Renal cortex interstitium (tissue), 15 donors: ENCODE measurements at places on chromosomes 16 and 17.

GRCh38 chr16:58435779-58436178, 43.5 kb downstream of the GINS3 start:
- no peak for DNase-seq

DNA sequence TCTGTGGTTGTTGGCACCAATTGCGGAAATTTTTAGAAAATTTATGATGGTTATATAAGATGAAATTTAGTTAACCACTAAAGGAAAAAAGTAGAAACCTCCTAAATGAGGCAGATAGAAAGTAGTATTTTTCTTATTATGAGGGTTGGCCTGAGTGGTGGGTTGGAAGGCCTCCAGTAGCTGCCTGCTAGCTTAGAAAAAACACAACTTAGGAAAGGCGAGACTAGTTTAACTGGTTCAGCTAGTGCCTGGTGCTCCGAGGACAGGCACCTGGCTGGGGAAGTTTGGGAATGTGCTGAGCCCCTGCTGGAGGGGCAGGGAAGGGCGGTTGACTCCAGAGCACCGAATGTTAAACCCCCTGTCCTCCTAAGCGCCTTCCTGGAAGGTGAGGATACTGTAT, 19.9 kb downstream of the LDHD start:
- DNase-seq: no peak

DNA sequence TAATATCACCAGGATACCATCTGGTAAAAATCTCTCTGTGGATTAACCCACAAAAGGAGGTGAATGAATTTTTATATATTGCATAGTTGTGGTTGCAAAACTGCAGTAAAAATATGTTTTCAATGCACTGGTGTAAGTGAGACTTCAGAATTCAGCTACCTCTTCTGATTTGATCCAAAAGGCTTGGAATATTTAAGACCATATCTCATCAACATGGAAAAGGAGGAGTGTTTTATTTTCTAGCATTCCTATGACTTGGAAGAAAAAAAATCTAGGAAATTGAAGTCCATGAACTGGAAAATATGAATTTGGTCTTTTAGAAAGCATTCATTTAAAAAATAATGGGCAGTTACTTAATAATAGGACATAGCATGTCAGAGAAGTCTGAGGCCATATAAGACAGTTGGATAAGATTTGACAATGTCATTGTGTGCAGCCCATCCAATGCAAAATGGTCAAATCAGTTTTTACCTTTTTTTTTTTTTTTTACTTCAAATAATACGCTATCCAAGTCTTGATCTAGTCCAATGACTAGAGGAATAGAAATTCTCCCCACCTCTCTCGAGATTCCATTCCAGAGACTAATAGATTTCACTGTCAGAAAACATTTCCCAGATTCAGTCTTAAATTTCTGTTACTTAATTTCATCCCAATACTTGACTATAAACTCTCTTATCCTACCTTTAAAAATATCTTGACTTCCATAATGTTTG, 364.9 kb upstream of the PMFBP1 start:
- DNase-seq: no peak

GRCh38 chr17:8371786-8372185, 4.7 kb downstream of the KRABD2 start:
- DNase-seq: no peak

DNA sequence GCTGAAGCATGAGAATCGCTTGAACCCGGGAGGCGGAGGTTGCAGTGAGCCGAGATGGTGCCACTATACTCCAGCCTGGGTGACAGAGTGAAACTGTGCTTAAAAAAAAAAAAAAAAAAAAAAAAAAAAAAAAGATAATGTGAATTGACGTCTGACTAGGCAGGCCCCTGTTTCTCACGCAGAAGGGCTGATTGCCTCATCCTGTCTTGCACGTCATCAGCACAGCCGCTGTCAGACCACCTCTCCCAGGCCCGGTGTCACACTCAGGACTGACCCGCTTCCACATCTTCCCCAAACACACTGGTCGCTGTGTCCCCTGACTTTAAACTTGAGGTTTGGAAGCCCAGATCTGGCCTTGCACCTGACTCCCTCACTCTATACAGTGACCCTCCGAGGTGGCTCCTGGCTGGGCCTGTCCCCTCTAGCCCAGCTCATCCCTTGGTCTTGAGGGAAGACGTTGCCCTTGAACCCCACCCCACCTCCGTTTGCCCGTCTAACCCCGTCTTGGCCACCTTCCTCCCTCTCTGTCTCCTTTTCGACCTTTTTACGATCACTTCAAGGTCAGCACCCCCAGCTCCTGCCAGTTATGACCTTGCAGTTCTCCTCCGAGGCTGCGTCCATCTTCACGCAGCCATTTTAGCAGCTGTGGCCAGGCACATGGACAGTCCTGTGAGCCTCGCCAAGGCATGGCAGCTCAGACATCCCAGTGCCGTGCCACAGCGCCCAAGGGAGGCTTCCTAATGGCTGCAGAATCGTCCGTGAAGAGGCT, 149.9 kb upstream of the PLCG2 start:
- no peak for DNase-seq

DNA sequence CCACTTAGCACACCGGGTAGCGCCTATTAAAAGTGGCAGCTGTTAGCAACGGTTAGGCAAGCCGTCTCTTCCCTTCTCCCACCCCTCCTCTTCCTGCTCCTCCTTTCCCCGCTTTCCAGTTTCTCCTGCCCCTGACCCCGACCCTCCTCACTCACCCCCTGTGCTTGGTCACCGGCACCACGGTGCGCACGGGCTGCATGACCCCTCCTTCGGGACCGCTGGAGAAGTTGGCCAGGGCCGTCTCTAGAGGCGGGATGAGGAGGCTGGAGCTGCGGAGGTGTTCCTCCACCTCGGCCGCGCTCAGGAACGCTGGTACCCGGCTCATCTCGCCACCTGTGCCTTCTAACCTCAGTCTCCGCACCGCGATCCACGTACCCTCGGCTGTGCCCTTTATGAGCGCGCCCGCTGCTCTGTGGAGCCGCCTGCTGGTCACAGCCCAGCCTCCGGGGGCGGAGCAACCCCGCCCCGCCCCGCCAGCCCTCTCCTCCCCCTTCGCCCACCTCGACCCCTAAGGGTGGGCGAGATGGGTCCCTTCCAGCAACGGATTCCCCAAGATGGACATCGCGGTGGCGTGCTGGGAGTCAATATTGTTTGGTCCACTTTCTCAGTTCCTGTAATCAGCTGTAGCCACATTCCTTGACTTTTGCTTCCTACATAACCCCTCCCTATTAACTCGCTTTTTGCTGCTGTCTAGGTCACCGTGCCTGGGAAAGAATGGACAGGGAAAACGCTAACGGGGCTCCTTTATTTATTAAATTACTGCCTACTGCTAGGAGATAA, at the start of gene CRYM:
CRYM (minus strand) TSS at position 364 of the 780 bp plus-strand sequence; CDS start at position 325, 39 bp downstream.
- DNase-seq: no peak

GRCh38 chr16:89489040-89489897, 1.1 kb downstream of the ANKRD11 start:
- peak; percentile 63 for DNase-seq

- DNase-seq: no peak
Observed at GRCh38 chr17:64400642-64401041, 10.0 kb upstream of the PECAM1 start.

DNA sequence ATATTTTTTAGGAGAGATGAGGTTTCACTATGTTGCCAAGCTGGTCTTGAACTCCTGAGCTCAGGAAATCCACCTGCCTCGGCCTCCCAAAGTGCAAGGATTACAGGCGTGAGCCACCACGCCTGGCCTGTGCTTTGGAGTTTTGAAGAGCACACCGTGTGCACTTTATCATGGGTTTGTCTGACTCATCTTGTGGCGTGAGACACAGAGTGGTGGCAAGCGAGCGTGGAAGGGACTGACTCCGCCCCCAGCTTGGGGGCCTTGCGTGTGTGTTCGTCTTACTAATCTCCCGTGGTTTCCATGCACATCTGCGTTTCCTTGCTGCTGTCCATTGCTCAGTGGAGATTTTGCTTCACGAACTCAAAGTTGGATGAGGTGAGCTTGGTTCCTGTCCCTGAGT, 22.9 kb downstream of the CRAMP1 start:
- DNase-seq: no peak

DNA sequence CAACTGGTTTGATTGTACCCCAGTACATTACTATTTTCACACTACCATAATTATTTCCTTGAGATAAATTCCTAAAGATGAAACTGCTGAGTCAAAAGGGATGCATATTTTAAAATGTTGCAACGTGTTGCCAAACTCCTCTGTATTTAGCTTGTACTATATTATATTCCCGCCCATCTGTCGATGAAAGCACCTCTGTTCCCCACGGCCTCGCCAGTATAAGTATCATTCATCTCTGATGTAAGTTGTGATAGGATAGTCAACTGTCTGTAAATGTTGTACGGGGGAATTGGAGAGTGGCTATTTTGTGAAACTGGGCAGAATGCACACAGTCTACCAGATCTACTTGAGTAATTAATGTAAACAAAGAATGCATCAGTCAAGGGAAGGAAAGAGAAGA, 47.7 kb upstream of the TNRC6A start:
- no peak for DNase-seq

GRCh38 chr16:81279392-81279791, 35.4 kb upstream of the GAN start:
- DNase-seq: no peak

DNA sequence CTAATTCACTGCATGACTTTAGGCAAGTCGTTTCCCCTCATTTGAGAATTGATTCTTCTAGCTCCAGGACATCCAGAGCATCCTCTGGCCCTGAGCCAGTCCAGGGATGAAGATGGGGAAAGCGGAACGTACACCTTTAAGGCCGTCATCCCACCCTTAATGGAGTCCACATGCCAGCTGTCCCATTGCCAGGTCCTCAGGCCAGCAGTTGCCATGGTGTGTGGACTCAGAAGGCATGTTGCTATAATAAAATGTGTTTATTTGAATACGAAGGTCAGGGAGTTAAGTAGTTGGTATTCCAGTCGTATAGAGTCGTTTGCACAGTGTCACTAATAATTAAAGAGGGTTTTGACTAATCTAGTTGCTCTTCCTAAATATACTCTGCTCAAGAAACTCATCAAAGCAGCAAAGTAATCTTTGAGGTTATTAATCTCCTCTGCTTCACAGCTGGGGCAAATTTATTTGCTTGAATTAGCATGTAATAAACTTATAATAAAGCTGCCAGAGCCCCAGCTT, 30.4 kb downstream of the CCDC182 start:
- no peak for DNase-seq

- DNase-seq: no peak
Observed at GRCh38 chr16:81189100-81189664, 49.3 kb upstream of the BCO1 start.

- DNase-seq: no peak
Observed at GRCh38 chr17:14205992-14206461, 30.6 kb downstream of the CDRT15 start.

DNA sequence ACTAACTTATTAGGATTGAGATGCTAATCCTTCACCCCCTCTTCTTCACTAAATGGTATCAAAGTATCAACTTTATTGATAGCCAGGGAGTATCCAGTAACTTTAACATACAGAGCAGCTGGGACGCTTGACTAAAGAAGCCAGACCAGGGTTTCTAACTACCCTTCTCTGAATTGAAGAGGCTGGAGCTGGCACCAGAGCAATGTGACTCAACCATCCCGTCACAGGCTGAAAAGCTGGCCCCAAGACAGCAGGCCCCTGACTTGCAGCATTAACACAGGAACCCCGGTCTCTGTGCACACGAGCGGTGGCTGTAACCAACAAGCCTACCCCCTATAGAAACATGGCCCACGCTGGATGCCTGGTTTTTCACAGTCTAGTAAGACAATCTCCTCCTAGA, 59.8 kb downstream of the ANKFN1 start:
- DNase-seq: no peak

DNA sequence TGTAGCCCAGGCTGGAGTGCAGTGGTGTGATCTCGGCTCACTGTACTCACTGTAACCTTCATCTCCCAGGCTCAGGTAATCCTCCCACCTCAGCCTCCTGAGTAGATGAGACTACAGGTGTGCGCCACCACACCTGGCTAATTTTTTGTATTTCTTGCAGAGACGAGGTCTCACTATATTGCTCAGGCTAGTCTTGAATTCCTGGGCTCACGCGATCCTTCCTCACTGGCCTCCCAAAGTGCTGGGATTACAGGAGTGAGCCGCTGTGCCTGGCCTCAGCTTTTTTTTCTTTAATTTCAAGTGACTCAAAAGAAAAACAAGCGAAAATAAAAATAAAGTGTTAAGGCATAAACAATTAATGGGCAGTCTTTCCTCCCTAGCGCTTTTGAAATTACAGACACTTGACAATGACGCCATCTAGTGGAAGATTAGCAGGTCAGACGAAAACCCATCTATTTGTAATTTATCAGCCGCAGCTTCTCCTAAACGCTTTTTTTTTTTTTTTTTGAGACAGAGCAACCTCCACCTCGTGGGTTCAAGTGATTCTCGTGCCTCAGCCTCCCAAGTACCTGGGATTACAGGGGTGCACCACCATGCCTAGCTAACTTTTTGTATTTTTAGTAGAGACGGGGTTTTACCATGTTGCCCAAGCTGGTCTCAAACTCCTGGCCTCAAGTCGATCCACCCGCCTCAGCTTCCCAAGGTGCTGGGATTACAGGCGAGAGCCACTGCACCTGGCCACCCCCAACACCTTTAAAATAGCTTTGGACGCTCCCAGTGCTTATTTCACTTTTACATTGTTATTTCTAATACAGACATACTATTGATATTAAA, 28.1 kb upstream of the PECAM1 start:
- peak; percentile 73 for DNase-seq

DNA sequence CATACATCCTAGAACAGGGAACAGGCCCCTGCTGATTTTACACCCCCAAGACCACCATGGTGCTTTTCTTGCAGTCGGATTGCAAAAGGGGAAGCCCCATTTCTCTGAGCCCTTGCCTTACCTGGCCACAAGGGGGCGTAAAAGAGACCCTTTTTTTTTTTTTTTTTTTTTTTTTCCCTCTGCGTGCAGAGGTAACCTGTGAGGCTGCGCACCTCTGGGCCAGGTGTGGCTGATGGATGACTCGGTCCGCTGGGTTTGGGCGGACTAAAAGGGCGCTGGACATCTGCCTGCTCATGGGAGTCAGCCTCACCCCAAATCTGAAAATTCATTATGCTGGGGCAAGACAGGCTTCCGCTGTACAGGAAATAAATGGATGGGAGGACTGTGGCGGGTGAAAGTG, 281.0 kb downstream of the CBLN1 start:
- DNase-seq: no peak

DNA sequence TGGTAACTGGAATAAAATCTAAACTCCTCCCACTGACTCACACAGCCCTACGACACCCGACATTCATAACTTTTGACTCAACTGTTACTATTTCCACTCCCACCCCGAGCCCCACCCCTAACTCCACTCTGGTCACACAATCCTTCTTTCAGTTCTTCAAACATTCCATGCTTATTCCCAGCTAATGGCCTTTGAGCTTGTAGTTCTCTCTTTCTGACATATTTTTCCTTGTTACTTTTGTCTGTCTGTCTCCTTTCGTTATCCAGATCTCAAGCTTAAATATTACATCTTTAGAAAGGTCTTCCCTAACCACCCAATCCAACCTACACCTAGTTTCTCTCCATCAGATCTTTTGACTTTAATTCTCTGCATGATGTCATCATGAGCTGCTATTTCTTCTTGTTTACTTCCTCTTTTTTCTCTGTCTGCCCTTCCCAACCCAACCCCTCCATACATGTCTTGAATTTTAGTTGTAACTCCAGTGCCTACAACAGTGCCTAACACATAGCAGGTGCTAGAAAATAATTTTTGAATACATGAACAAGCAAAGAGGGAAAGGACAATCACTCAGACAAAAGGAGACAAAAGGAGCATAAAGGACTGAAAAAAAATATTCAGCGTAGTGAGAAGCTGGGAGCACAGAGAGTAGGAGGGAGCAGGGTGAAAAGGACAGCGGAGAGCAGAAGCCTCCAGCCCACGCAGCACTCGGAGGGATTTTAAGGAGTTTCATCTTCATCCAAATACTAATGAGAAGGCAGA, 65.2 kb upstream of the SMIM36 start:
- no peak for DNase-seq

- no peak for DNase-seq
Observed at GRCh38 chr16:9798474-9798873, 383.8 kb downstream of the GRIN2A start.
